ENCODE measurements at places on chromosomes 1 and 21.

DNA sequence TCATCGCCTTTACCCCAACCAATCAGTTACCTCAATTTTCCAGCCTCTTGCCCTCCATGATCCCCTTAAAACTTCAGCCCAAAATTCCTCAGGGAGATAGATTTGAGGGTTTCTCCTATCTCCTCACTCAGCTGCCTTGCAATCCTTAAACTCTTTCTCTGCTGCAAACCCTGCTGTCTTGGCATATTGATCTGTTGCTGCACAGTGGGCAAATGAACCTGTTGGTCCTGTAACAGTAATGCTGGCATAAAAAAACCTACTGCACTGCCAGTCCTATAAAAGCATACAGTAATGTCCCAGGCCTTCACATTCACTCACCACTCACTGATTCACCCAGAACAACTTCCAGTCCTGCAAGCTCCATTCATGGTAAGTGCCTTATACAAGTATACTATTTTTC lies 5.1 kb upstream of the TEDDM1 start:
- no peak for DNase-seq

GRCh38 chr1:67601955-67602354 lies 83.0 kb upstream of the GADD45A start:
- DNase-seq, result no peak

GRCh38 chr1:41446851-41447610 lies 37.5 kb downstream of the EDN2 start:
- DNase-seq, result no peak

- no peak for DNase-seq
Measured at GRCh38 chr1:106756752-106757151, 299.7 kb upstream of the PRMT6 start.

GRCh38 chr1:121538943-121539575 lies 354.3 kb downstream of the SRGAP2C start:
- DNase-seq, result no peak

GRCh38 chr1:183278739-183279591 lies 92.9 kb downstream of the LAMC2 start:
- no peak for DNase-seq

GRCh38 chr1:145959957-145960467 lies 2.2 kb upstream of the LIX1L start:
- DNase-seq, result no peak

- no peak for DNase-seq
Measured at GRCh38 chr1:65818966-65819365, 26.3 kb downstream of the PDE4B start.

- no peak for DNase-seq
Measured at GRCh38 chr1:220186752-220187151, 85.5 kb downstream of the RAB3GAP2 start.

DNA sequence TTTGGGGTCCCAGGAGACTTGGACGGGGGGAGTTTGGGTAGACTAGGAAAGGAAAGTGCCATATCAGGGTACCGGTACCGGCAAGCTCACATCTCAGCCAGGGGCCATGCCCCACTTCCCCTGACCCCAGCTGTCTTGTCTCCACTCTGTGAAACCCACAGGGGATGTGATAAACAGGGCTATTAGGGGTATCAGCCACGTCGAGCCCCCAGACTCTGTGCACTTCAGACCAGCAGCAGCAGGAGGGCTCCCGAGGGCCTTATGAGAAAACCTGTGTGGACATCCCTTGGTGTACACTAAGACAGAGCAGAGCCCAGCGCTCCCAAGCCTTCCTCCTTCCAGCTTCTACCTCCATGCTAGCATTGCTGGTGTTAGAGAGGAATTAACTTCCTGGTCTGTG lies 46.3 kb downstream of the TNNT2 start:
- no peak for DNase-seq

DNA sequence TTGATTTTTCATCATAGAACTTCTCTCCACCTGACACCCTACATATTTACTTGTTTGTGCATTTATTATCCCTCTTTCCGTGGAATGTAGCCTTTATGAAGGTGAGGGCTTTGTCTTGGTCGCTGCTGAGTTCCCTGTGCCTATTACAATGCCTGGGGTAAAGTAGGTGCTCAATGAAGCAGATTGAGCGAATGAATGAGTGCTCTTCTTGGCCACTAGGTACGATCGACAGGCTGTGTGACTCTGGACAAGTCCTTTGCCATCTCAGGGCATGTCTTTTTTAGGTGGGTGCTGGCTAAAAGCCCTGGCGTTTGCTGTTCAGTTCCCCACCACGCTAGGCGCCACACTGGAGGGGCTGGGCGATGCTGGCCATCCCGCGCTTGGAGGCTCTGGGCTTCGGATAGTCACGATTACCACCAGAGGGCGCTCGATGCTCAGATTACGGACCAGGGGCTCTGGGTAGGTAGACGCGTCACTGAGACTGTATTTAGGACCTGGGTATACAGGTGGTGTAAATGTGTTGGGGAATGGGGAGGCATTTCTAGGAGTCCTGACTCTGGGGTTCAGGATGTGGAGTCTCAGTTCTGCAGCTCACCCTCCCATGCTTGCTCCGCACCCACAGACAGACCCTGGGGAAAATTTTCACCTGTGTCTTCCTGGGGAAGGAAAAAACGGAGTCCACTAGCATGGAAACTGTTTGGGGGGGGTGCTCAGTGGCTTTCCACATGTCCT lies 71.0 kb upstream of the CSF3R start:
- DNase-seq, result peak; percentile 55

- peak; percentile 77 for DNase-seq
Measured at GRCh38 chr1:153598309-153599172, 14.4 kb downstream of the S100A16 start.

DNA sequence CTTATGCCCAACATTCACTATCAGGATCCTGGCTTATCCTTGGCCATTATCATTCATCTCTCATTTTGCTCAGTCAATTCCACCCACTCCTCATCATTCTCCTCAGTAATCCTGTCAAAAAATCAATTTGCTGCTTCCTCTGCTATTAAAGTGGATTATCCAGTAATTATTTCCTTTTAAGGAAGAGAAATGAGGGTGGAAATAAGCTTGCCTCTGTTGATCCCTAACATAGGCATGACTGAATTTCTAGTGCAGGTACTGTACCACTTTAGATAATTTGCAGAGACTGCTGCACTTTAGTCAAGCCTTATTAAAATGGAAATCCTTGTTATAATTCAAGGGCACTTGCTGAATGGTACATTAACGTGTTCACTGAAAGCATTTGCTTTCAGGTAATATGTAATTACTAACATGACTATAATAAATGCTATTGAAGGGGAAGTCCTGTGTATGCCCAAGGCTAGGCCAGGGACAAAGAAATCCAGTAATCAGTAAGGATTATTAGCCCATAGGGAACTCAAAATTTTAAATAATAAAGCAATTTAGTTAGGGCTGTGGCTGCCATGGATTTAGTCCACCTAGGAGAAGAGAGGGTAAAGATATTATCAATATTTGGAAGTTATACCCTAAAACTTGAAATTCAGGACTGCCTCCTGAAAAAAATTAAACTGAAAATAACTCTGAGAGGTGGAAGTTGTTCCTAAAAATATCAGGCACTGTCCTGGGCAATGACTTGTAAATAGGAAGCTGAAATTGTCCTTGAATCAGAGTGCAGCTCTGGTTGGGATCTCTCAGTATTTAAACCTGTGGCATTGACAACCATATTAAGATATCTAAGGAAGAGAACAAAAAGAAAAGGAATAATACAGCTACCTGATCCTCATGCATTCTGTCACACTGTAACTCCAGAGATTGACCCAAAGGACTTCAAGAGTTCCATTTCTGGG lies 43.4 kb downstream of the RGS2 start:
- DNase-seq, result no peak

- no peak for DNase-seq
Measured at GRCh38 chr1:99945174-99945573, 24.6 kb upstream of the SLC35A3 start.

- DNase-seq, result no peak
Measured at GRCh38 chr1:116365857-116366256, 7.2 kb upstream of the ATP1A1 start.

GRCh38 chr1:165289556-165289955 lies 67.0 kb downstream of the LMX1A start:
- DNase-seq, result no peak

DNA sequence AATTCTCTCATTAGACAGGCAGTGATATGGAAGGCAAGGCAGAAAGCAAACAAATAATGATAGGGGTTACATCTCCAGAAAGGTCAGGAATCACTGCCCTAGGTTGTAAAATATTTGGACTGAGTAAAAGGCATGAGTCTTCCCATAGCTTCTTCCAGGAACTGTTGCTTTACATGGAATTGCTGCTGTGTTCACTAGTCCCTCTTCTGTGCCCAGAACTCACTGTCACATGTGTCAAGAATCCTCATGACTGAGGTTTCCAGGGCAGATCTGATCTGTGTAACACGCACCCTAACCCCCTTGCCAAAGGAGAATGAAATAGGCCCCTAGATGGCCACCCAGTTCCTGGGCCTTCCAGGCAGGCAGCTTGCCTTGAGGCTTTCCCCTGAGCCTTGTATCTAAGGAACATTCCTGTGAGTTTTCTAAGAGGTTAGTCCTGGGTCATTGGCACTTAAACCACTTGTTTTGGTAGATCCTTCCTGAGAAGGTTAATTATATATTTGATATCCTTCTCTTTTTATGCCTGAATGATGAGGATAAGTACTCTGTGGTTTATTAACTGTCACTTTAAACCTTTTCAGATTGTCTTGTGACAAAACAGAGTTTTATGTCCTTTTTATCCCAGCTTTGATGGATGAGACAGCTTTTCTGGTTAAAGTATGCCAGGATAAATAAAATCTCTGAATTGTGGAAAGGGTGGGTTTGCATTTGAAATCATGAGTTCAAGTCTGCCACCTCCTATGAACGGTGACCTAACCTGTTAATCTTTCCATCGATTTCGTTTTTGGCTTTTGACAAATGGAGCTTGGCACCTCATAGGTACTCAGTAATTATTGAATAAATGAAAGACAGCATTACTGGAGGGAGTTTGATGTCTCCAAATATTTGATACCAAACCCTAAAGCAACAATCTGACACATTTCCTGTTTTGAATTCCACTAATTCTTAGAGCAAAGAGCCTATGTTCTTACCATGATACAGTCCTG lies 163.3 kb downstream of the DHRS3 start:
- DNase-seq, result no peak

- no peak for DNase-seq
Measured at GRCh38 chr1:216596281-216596862, 126.9 kb downstream of the ESRRG start.

DNA sequence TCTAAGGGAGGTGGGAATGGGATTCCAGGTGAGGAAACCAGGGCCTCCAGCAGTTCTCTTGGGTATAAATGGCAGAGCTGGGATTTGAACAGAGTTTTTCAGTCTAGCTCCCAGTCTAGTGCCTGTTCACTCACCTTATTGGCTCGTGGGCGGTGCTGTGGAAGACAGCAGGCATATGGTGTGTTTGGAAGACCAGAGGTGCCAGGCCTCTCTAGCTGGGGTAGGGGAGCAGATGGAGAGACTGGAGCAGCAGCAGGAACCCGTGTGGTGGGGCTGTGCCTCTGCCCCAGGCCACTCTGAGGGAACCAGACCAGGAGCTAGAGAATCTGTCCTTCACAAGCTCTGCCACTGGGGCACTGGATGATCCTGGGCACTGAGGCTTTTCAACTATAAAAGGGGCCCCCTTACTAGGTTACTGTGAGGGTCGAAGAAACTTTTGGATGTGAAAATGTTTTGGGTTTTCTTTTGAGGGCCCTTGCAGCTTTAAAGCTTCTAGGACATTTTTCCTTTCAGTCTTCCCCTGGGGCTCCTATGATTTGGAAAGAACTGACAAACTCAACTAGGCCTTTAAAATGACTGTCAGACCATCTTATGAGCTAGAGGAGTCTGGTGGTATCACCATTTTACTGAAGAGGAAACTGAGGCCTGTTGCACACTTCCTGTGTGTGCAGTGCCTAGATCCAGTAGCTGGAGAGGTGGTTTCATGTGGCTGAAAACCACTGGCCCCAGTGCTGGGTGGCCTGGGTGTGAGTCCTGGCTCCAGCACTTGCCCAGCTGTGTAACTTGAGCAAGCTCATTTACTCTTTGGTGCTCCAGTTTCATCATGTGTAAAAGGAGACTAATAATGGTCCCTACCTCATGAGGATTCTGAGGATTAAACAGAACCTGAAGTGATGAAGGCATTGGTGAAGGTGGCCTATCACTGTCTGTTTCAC lies 6.1 kb downstream of the DMRTB1 start:
- no peak for DNase-seq

- no peak for DNase-seq
Measured at GRCh38 chr1:167697667-167698141, 24.1 kb upstream of the MPZL1 start.

DNA sequence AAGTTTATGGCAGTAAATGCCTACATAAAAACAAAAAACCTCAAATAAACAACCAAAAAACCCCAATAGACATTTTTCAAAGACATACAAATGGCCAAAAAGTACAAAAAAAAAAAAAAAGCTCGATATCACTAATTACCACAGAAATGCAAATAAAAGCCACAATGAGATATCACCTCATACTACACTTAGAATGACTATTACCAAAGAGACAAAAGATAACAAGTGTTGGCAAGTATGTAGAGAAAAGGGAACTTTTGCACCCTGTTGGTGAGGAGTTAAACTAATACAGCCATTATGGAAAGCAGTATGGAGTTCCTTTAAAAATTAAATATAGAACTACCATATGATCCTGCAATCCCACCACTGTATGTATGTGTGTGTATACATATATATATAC lies 21.1 kb downstream of the SLC25A24 start:
- no peak for DNase-seq

DNA sequence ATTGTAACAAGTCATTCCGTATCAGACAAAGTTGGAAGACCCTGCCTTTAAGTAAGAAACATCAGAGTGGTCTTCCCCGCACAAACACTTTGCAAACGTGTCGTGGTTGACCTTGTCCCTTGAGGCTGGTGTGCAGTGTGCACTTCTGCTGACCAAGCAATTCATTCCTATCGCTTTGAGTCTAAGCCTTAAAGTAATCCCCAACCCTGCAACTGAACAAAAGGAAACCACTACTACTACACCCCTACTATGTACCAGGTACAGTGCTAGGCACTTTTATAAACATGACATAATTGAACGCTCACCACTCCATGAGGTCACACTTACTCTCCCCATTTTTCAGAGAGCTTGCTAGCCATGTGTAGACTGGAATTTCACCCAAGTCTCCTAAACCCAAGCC lies 10.6 kb downstream of the ITPKB start:
- DNase-seq, result no peak

DNA sequence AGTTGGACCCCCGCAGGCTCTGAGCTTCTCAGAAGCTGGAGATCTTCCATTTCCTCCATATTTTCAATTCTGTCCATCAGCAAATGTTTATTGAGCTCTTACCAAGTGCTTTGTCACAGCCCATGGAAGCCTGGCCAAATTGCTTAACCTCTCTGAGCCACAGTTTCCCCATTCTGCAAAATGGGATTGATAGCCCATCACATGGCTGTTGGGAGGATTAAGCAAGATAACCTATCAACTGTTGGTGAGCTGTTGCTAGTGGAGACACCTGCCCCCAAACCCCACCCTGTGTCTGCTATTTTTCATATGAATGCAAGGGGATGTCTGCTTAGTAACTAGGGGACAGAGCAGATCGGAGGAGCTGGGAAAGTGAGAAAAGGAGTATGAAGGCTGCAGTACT lies 38.3 kb downstream of the CD34 start:
- no peak for DNase-seq

GRCh38 chr1:225446981-225447615 lies 19.3 kb upstream of the LBR start:
- DNase-seq, result no peak
